Lower lobe of right lung (tissue), 2 donors: ENCODE measurements at places on chromosomes 4 and X. TPM values are rescaled to one million over a fixed set of nuclear protein-coding genes. Genes with fewer than 3 reads are reported as not detected.

ARR3 gene
- not detected for total RNA-seq

DNA sequence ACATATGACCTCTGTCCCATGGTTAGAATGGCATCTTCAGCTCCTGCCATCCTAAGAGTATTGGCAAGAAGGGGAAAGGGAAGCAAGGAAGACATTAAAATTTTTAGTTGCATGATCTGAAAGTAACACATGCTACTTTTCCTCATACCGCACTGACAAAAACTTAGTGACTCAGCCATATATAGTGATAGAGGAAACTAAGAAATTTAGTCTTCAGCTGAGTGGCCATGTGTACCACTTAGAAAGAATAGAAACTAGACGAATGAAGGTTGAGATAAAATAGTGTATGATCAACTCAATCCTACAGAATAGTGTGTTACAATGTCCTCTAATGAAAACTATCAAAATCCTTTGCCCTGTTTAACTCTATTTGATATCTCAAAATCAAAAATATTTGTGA, 164.1 kb downstream of the PPP3CA start:
- H3K27me3 ChIP-seq: no peaks in the 10 kb centered on the region
- DNase-seq: no peak
- no peak overlapping the region for H3K4me3 ChIP-seq
- H3K36me3 ChIP-seq: no peaks in the 10 kb centered on the region

NR3C2 gene
- 31.4 TPM for total RNA-seq

NPNT gene
- total RNA-seq: 217 TPM

- H3K4me3 ChIP-seq: no peak overlapping the region
- no peaks in the 10 kb centered on the region for H3K36me3 ChIP-seq
- no peaks in the 10 kb centered on the region for H3K4me1 ChIP-seq
- no peaks in the 10 kb centered on the region for H3K27me3 ChIP-seq
- H3K27ac ChIP-seq: no peak overlapping the region
- DNase-seq: no peak
These were observed 346.1 kb downstream of the GBA3 start for GRCh38 chr4:23038626-23039491.

DNA sequence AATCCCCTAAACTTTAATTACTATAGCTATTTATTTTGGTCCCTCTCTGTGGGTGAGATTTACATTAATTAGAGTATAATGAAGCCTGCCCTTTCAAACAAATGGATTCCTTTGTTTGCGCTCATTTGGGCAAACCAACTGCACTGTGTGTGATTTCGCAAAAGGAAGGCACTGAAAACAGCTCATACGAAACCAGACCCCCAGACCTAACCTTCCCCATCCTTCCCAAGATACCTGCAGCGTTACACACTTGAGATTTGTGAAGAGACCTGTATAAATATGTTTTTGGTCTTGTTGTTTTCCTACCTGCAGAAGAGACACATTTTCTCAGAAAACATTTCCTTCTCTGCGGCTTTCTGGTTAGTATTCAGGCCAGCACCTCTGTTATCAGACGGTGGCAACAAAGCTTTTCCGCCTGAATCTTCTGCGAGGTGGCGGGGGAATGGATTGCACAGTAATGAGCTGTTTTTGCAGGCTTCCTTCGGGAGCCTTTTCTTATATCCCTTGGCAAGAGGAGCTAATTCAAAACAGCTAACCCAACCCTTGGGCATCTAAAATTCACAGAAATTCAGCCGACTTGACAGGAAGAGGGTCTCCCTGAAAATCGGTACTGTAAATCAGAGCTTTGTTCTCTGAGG, 47.6 kb downstream of the CBLL2 start:
- H3K4me1 ChIP-seq: no peaks in the 10 kb centered on the region
- DNase-seq: no peak
- no peak overlapping the region for H3K4me3 ChIP-seq
- no peak overlapping the region for H3K27ac ChIP-seq
- no peaks in the 10 kb centered on the region for H3K27me3 ChIP-seq

- H3K4me1 ChIP-seq: peaks cover 9% of the 10 kb centered on the region
- H3K4me3 ChIP-seq: peak overlapping the region; percentile 58
- H3K36me3 ChIP-seq: no peaks in the 10 kb centered on the region
- H3K27ac ChIP-seq: no peak overlapping the region
- no peak for DNase-seq
These were observed 666 bp downstream of the CCDC158 start for GRCh38 chr4:76420188-76420761.
